Inflammatory macrophage treated with lipopolysaccharide for 1 hour (primary cell): ENCODE measurements at places on chromosomes 5 and 9.

GRCh38 chr5:14138608-14139540, 4.3 kb upstream of the TRIO start:
- no peak for DNase-seq

DNA sequence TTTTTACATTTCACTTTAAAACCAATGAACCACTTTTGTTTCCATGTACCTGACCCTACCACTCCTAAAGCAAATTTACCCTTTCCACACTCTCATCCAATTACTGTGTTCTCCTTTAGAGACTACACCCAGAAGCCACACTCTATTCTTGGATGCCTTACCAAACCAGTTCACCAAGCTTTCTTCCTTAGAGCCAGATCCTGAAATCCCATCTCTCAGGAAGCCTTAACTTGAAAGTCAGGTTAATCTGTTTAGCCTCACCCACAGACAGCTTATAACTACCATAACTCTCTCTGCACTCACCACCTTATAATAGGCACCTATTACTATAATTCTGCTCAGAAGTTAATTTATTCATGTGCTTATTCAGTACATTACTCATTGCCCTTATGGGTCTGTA, 4.3 kb downstream of the CSNK1A1 start:
- no peak for DNase-seq

DNA sequence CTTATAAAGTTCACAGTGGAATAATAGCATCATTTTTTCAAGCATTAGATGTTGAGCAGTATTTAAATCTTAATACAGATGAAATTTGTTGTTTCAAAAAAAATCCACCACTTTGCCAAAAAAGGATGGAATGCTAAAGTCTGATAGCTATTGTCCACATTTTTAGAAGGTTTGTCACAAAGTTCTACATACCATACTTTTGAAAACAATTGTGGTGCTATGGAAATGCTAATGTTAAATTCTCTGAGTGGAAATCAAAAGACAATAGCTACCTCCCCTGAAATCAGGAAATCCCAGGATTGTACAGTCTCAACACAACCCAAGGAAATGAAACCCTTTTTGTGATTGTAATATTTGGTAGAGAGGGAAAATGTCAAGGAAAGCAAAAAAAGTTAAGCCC, 19.3 kb upstream of the GRAMD2B start:
- no peak for DNase-seq

- no peak for DNase-seq
These were observed 212.5 kb downstream of the GAS1 start for GRCh38 chr9:86734771-86735170.

- DNase-seq, result no peak
These were observed 101.6 kb upstream of the CPEB4 start for GRCh38 chr5:173786286-173787187.

DNA sequence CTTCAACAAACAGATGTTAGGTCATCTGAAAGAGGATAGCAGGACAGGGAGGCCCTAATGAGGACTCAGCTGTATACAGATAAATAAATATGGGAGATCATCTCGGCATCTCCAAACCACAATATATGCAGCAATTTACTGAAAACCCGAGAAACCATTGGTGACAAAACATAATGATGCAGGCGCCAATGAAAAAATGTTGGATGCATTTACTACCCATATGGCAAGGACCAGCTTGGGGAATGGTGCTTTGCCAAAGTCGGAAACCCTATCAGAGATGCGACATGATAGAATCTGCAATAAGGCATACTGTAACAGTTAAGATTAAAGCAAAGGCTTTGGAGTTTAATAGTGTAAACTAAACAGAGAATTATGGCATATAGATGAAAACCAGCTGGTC, 92.0 kb downstream of the SNCAIP start:
- no peak for DNase-seq

GRCh38 chr5:110338341-110339083, 388.0 kb downstream of the TMEM232 start:
- DNase-seq, result no peak

GRCh38 chr9:133815781-133816180, 77.6 kb upstream of the SARDH start:
- no peak for DNase-seq

GRCh38 chr9:124008303-124008693, 3.3 kb upstream of the LHX2 start:
- no peak for DNase-seq

GRCh38 chr9:23821375-23822181, 4.5 kb downstream of the ELAVL2 start:
- no peak for DNase-seq

GRCh38 chr5:92402045-92402444, 1018.9 kb upstream of the ARRDC3 start:
- no peak for DNase-seq

GRCh38 chr9:115254287-115255180, 136.6 kb upstream of the TNC start:
- no peak for DNase-seq

DNA sequence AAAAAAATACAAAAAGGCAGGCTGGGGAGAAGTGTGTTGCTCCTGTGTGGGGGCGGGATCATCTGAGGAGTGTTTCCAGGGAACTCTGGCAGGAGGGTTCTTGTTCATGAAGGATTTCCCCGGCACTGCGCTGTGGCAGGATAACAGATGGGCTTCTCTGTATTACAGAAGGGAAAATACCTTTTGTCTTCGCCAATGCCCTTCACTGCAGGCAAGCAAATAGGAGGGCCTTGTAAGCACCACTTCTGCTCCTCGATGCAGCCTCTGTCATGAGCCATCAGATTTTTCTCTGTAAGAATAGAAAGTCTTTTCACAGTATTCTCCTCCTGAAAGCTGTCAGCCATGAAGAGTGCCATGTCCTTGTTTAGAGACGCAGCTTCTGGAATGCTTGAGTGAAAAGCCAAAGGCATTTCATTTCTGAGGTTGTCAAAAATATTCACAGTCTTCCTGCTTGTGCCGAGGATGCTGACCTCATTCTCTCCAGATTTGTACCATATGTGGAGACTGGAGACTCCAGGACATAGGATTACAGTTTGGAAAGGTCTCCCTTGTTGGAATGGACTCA, 294.0 kb downstream of the YTHDC2 start:
- DNase-seq, result no peak

DNA sequence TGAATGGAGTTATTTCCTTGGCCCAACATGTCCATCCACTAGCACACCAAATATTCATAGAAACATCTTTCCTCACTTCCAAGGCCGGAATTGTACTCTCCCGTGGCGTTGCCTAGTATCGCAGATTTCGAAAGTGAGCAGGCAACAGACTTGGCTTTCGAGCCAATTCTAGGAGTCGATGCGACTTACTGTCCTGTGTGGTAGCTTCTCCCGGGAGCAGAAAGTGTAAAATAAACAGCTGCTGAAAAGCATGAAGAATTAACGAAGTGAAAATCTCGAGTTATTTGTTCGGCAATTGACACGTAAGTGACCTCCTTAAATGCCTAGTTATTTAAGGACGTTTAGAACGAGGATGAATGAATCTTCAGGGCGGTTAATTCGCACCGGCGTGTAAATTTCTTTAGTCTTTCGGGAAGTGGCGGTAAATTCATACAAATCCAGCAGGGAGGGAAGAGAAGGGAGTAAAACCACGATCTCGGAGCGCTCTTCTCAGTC, 449 bp upstream of the PCSK5 start:
- DNase-seq, result peak; percentile 63

DNA sequence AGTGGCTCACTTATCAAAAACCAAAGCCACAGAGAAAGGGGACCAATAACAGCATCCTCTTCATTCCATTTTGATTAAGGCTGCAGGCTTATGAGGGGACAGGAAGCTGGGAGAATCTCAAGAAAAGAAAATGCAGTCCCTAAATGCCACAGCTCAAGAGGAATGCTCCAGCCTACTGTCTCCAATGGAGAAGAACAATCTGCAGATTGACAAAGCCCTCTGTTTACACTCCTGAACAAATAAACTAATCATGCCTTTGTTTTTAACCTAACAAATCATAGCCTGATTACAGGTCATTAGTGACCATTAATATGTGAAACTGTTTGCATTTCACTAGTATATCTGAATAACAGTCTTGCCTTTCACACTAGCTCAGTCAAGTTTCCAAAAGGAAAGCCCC, 26.5 kb downstream of the PPP2R2B start:
- DNase-seq, result no peak

- no peak for DNase-seq
These were observed 122.1 kb upstream of the SMIM23 start for GRCh38 chr5:171663311-171664085.

DNA sequence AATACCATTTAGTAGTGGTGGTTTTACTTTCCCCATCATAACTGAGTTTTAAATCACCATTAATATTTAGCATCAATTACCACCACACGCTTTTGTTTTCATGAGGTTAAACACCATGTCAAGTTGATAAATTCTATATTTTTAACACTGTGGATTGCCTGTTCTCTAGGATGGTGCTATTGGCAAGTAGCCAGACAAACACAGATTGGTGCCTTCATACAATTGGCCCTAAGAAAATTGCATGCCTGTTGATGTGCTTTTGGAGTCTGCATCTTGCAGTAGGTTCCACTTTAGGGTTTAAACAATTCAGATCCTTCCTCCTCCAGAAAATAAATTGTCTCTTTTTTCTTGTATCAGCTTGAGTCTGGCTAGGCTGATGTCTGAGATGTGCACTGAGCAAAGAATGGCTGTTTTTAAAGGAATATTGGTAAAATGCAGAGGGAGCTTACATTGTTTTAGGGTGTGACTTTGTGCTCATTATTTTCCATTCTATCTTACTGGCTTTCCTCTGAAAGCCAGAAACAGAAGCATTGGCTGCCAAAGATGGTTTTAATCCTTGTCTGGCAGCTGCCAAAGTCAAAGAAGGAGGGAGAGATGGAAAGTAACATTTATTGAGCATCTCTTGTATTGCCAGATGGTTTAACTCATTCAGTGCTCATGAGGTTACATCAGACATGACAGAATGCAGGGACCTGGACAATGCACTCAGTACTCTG, 19.6 kb upstream of the MAN2A1 start:
- DNase-seq, result no peak

DNA sequence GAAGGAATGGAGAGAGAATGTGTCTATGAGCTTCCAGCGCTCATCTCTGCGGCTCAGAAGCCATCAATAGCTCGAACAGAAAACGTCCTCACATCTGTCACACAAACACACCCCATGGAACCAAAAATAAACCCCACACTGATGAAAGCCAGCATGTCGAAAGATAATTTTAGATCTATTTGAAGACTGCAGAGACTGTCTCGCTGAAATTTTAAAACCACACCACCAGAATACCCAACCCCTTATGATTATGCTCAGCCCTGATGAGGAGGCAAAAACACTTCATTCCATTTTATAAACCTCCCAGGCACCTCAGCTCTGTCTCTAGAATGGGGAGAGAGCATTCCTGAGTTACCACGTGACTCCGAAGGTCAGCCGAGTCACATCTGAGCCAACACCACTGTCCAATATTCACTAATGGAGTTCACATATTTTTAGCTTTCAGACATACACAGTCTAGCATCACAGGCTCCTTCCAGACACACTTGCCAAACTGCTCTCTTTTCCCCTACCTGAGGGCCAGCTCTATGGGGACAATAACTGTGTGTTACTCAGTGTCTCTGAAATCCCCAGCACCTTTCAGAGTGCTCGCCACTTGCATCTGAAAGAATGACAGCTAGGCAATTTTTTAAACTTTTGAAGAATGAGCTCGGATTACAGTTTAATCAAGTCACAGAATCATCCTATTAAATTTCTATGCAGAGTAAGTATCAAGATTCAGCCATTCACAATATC, 63.2 kb downstream of the SERINC5 start:
- DNase-seq, result no peak

GRCh38 chr9:132487351-132487791, 77.4 kb downstream of the CFAP77 start:
- DNase-seq, result no peak

DNA sequence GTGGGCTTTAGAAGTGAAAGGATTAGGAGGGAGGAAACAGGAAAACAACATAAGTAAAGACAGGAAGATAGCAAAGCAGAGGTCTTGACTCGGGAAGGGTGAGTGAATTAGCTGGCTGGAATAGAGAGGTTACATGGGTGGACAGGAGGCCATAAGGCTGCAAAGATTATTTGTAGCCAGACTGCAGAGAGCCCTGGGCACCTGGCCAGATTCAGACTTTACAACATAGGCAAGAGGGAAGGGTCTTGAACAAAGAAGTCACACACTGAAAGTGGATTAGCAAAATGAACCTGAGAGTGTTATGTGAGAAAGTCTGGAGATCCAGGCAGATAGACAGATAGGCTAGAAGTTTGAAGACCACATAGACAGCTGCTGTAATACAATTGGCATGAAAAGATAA, 29.7 kb upstream of the CER1 start:
- no peak for DNase-seq

GRCh38 chr9:98943682-98944056, at the start of gene COL15A1:
TSS of gene COL15A1 (plus strand) at chr9:98943907. CDS start at chr9:98944062, 155 bp downstream.
- no peak for DNase-seq

DNA sequence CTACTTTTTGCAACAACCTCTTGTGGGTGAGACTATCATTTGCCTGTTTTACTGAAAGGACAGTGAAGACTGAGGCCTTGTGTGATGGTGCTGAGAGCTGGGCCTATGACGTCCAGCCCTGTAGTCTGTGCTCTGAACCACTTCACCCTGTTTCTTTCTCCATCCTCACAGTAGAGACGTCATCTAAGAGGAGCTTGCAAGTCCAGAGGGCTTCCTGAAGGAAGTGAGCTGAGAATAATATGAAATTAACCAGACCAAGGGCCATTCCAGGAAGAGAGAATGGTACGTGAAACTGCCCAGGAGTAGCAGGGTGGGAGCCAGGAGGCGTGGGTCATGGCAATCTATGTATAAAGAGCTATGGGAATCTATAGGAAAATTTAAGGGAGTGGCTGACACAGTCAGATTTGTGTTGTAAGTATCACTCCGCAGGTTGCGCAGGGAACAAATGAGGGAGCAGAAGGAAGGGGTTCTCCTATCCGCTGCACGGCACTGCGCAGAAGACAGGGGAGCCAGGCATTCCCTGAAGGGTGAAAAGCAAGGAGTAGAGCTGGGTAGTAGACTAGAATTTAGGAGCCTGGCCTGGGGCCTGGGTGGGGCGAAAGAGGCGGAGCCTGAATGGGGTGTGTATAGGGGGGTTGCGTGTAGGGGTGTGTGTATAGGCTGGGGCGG, 596 bp upstream of the FGFR4 start:
- DNase-seq, result no peak

- DNase-seq, result no peak
These were observed 19.6 kb downstream of the KDM4C start for GRCh38 chr9:6777213-6777902.

DNA sequence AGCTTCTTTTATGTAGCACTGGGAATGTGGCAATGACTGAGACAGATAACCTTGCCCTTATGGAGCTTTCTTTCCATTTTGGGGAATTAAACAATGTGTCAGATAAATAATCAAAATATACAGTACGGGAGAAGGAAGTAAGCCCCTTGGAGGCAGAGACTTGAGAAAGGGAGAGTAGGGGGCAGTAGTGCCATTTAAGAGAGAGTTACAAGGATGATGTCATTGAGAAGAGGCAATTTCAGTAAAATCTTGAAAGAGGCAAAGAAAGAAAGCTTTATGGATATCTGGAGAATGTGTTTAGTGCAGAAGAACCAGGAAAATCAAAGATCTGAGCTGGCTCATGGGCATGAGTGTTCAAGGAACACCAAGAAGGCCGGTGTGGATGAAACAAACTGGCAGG, 77.3 kb downstream of the KCTD16 start:
- no peak for DNase-seq

- DNase-seq, result no peak
These were observed 4.3 kb upstream of the PITX1 start for GRCh38 chr5:135038205-135038812.

GRCh38 chr5:59390074-59390659, 503.4 kb downstream of the PDE4D start:
- peak; percentile 70 for DNase-seq
